Activated gamma-delta T cell treated with anti-CD3 and anti-CD28 coated beads, Interleukin-2, amount 50 U/mL, for 16 hours (primary cell): ENCODE measurements at places on chromosomes 2 and 18.

- DNase-seq: no peak
Observed at GRCh38 chr2:101467306-101467705, 7.6 kb downstream of the RFX8 start.

DNA sequence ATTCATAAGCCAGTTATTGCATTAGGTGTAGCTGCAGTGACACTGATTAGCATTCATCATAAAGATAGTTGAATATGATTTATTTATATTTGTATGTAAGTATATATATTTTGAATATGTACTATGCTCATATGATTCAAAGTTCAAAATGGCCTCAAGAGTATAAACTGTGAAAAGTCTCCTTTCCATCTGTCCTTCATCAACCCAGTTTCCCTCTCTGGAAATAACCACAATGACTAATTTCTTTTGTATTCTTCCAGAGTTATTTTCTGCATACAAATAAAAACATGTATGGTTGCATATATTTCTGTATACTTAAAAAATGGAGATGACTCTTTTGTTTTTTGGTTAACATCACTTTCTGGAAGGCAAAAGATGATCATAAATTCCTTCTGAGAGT, 95.2 kb downstream of the CAMKMT start:
- DNase-seq: no peak

DNA sequence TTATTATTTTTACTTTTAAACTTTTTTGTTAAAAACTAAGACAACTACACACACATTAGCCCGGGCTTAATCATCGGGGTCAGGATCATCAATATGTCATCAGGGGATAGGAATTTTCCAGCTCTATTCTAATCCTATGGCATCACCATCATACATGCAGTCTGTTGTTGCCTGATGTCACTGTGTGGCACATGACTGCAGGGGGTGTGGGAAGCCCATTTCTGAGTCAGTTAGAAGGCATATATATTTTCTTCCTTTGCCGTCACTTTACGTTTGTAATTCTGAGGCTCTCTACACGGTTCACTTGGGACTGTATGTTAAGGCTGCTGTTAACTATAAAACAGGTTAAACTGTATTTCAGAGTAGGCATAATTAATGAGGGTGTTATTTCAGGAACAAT, 144.4 kb upstream of the ITGA6 start:
- DNase-seq: no peak

DNA sequence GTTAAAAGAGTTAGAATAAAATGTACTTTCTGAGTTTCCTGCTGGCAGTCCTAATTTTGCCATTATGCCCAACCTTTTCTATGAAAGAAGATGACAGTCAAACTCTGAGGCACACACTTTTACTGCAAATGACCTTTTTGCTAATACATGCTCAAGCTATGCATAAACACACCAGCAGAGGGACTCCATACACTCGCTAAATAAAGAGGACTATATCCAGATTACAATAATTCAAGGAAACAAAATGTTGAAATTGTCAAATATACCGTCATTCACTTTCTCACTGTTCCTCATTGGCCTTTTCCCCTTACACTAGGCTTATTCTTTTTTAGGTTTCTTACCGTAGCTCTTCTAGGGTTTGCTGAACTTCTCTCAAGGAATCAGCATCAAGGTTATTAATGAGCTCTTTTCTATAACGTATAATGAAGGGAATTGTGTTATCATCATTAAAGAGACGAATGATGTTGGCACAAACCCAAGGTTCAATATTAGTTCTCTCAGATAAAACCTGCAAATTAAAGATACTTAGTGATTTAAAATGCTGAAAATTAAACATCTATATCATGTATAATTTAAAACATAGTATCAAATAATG, 25.7 kb downstream of the SRBD1 start:
- no peak for DNase-seq

DNA sequence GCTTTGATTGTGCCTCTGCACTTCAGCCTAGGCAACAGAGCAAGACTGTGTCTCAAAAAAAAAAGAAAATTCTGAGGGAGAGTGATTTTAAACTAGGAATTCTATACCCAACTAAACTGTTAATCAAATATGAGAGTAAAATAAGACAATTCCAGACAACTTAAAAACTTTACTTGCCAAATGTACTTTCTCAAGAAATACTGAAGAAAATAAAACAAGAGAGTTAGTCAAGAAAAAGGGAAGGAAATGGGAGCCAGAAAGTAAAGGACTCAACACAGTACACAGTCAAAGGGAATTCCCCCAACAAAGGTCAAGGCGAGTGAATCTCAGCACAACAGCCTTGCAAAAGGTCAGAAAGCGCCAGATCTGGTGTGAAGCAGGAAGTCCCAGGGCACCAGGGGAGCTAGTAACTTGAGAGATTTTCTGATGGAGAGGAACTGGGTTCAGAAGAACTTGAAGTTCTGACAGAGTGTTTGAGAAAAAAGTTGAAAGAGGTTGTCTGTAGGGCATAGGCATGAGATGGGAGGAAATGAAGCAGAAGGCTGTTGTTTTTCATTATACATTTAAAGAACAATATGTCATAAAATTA, 22.6 kb upstream of the TBC1D8 start:
- no peak for DNase-seq
